Stimulated activated CD4-positive, alpha-beta T cell treated with anti-CD3 and anti-CD28 coated beads, Interleukin-1b, Interleukin-23, amount 100 ng/mL, for 4 hours (primary cell): ENCODE measurements at places on chromosomes 2 and 18.

DNA sequence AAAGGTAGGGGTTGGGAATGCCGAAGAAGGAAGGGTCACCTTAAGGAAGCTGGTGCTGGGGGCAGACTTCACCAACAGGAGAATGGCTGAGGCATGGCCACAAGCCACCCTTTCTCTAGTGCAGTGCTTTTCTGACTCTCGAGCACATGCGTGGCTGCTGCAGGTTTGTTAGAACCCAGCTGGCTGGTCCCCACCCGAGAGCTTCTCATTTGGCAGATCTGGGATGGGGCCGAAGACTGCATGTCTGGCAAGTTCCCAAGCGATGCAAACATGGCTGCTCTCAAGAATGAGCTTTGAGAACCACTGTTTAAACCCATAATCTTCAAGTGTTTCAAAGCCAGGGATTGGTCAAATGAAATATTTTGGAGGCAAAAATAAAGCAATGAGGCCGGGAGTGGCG is 63.2 kb downstream of the LONRF2 start:
- no peak for DNase-seq

DNA sequence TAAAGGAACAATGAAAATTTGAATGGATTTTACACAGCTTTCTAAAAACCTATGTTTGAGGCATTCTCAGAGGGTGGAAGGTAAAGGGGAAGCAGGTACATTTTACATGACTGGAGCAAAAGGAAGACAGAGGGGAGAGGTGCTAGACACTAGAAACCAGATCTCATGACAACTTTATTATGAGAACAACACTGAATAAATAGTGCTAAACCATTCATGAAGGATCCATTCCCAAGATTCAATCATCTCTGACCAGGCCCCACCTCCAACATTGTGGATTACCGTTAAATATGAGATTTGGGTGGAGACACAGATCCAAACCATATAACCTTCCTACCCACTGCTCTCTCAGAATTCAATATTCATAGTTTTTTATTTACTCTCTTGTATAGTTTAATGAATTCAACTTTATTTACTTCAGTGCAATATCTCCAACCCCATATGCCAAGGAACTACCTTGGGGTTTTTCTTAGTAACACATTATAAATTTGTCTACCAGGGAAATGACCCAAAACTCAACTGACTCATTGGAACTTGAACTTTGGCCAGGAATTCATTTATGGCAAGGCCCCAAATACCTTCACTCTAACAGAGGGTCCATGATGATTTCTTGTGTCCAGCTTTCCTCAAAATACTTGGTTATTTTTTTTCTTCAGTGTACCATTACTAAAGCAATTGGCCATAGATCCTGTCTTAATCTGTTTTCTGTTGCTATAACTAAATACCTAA is 317.8 kb downstream of the GULP1 start:
- no peak for DNase-seq

GRCh38 chr2:199484927-199485326 is 27.2 kb upstream of the SATB2 start:
- no peak for DNase-seq

DNA sequence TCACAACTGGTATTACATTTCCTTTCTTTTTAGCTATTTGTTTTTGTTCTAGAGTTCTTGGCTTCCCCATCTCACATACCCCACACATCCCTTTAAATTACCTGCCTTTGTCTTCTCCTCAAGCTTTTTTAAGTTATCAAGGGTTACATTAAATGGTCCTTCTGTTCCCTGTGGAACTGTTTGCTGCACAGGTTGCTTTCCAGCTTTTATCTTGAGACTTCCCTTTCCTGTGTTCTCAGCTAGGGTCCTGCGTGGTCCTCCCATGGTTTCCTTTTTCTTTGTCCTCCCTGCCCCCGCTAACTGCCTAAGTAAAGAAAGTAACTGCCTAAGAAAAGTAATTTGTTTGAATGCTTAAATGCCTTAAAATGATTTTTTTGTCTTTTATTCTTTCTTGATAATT is 66.8 kb downstream of the EPB41L5 start:
- no peak for DNase-seq

- DNase-seq = peak; percentile 80
These were observed 6.5 kb downstream of the PTMA start for GRCh38 chr2:231714639-231715498.
